COR-L47 (cell line): ENCODE measurements at places on chromosomes 11 and 22.

DNA sequence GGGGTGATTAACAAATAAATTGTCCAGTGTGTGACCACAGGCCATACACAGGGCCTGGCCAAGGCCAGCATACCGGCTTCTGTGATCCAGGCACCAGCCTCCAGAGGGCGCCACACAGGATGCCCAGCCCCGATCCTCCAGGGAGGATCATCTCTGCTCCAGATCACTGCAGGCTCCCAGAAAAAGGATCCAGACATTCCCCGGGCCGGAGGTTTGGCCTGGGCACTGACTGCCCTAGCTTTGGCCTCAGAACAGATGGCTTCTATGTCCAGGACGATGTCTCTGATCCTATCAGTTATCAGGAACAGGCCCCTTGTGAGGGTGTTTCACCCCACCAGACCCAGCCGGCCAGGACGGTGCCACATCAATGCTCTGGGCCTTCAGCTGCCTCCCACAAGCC lies 74.5 kb upstream of the LMO1 start:
- no peak for DNase-seq

DNA sequence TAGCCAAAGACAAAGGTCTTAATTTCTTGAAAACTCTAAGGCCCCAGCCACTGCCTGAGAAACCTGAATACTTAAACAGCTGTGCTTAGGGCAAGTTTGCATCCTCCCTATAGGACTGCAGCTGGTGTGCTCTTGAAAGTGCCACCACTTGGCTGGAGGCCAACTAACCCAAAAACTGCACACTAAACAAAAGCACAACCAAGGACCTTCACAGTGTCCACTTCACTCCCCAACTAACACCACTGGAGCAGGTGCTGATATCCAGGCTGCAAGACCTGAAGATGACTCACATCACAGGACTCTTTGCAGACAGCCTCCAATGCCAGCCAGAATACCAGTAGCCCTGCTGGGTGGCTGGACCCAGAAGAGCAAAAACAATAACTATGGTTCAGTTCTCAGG lies 357.7 kb upstream of the ARHGAP42 start:
- no peak for DNase-seq

GRCh38 chr11:27497284-27497866 lies 9.2 kb downstream of the LIN7C start:
- DNase-seq: no peak

DNA sequence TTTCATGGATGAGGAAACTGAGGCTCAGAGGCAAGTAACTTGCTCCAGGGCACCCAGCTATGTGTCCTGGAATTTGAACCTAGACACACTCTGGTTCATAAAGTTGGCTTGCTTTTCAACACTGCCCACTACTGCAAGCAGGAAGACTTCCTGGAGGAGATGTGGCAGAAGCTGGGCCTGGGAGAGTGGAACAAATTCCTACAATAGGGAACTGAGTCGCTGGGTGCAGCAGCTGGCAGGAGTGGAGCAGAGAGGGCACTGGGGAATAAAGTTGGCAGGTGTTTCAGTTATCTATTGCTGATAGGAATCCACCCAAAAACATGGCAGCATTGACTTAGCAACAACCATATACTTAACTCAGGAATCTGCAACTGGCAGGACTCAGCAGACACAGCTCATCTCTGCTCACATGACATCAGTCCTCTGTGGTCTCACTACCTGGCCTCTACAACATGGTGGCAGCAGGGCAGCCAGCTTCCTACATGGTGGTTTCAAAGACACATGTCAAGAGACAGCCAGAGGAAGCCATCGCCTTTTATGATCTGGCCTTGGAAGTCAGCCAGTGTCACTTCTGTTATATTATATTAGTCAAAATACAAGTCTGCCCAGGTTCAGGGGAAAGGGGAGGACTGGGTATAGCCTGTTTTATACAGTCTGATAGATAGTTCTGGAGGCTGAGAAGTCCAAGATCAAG lies 10.6 kb upstream of the CARD10 start:
- no peak for DNase-seq
